Caki2 (cell line): ENCODE measurements at places on chromosomes 16 and 17. TPM values are rescaled to one million over a fixed set of nuclear protein-coding genes. Genes with fewer than 3 reads are reported as not detected.

LPCAT2 gene
- 0.49 and 0.84 TPM in 2 replicates for total RNA-seq

GGT6 gene
- total RNA-seq = not detected in 2 replicates

CHTF18 gene
- total RNA-seq = 52.2 and 56.9 TPM in 2 replicates

RNF222 gene
- total RNA-seq = not detected in 2 replicates

PRSS8 gene
- total RNA-seq = 2.9 and 4.4 TPM in 2 replicates

SNF8 gene
- total RNA-seq = 467 and 493 TPM in 2 replicates

TBC1D26 gene
- not detected in 2 replicates for total RNA-seq

BEAN1 gene
- 1.9 and 3.8 TPM in 2 replicates for total RNA-seq

SULT1A2 gene
- not detected in 2 replicates for total RNA-seq

ELP5 gene
- total RNA-seq = 25.5 and 32.4 TPM in 2 replicates

SHBG gene
- 0.20 TPM in 1 of 2 replicates, not detected in the other for total RNA-seq

KRTAP4-4 gene
- total RNA-seq = not detected in 2 replicates

HEATR9 gene
- not detected in 2 replicates for total RNA-seq

HIC1 gene
- not detected in 2 replicates for total RNA-seq

C17orf107 gene
- total RNA-seq = 4.8 and 8.6 TPM in 2 replicates

TPSD1 gene
- not detected in 2 replicates for total RNA-seq

NPIPA3 gene
- total RNA-seq = 0.74 TPM in 1 of 2 replicates, not detected in the other

CDH11 gene
- total RNA-seq = not detected in 2 replicates

MYADML2 gene
- not detected in 2 replicates for total RNA-seq

RBBP6 gene
- 14.6 and 15.7 TPM in 2 replicates for total RNA-seq

CDH3 gene
- 0.06 TPM in 1 of 2 replicates, not detected in the other for total RNA-seq

PIGS gene
- 62.5 and 73.2 TPM in 2 replicates for total RNA-seq

SMPD3 gene
- not detected in 2 replicates for total RNA-seq

OR1G1 gene
- total RNA-seq = not detected in 2 replicates

USP31 gene
- total RNA-seq = 3.9 and 6.7 TPM in 2 replicates

DHX58 gene
- total RNA-seq = 21.4 and 27.0 TPM in 2 replicates

MFSD6L gene
- not detected in 2 replicates for total RNA-seq

ACSM3 gene
- 47.2 and 48.5 TPM in 2 replicates for total RNA-seq

TMEM101 gene
- total RNA-seq = 98.2 and 101 TPM in 2 replicates

PRKCA gene
- total RNA-seq = 26.8 and 28.6 TPM in 2 replicates

C17orf50 gene
- not detected in 2 replicates for total RNA-seq

KRTAP9-4 gene
- not detected in 2 replicates for total RNA-seq

FAHD1 gene
- total RNA-seq = 120 and 169 TPM in 2 replicates

MARVELD3 gene
- not detected in 2 replicates for total RNA-seq

TBC1D3E gene
- not detected in 2 replicates for total RNA-seq

HSD11B2 gene
- total RNA-seq = not detected in 2 replicates

GAS7 gene
- not detected in 2 replicates for total RNA-seq

SCARF1 gene
- total RNA-seq = 0.34 TPM in 1 of 2 replicates, not detected in the other
